ENCODE measurements at places on chromosomes 12 and 14.

DNA sequence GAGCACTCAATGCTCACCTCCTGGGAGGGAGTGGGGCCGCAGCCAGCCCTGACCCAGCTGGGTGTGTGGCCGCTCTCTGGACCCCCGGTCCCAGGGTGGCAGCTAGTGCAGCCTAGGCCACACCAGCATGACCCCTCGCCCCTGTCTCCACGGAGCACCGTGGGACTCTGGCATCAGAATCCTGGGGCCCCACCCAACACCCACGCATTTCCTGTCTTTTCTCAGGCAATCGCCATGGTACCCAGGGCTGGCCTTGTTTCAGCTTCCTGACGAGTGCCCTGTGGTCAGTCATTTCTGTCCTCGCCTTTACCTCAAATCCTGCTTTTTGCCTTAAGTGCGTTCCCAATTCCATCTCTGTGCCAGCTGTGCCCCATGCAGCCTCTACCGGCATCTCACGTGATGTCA, 15.9 kb downstream of the PACS2 start:
- DNase-seq: no peak

DNA sequence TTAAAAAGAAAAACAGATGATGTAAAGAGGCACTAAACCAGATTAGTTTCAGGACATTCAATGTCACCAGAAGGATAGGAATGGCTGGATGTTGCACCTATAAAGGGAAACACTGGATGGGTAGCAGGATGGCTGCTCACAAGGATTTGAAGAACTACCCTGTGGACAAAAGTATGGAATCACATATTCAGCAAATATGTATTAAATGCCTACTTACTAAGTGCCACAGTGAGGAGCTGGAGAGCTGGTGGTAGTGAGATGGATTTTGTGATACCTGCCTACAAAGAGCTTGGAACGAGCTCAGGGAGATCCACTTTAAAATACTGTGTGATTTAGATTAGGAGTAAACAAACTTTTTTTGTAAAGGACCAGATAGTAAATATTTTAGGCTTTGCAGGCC, 316.2 kb downstream of the PAWR start:
- no peak for DNase-seq

- no peak for DNase-seq
These were observed 108.5 kb upstream of the ESRRB start for GRCh38 chr14:76267322-76268046.

DNA sequence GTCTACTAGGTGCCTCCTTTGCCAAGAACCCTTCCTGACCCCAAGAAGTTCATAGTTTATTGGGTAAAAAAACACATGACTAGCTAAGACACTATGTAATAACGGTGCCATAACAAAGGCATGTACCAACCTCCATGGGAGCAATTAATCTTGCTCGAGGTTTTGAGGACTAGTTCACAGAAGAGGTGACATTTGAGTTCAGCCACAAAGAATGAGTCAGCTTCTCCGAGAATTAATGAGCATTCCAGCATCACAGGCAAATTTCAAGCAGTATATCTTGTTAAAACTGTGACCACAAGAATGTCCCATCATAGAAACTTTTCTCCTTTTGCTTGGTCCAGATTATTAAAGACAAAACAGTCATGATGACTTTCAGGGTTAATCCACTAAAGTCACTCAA, 113.0 kb upstream of the RAP1B start:
- no peak for DNase-seq

DNA sequence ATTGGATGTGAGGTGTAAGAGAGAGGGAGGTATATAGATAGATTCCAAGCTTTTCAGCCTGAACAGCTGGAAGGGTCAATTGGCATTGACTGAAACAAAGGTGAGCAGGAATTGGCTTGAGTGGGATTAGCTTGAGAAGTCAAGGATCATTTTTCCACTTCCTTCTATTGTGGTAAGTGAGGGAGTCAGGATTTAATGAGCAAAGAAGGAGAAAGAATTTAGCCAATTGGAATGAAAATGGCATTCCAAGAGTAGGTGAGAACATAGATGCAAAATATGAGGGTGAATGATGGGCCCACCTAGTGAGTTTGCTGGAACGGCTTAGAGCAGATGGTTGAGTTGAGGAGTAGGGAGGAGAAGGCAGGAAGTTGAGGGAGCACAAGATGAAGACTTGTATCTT, 56.5 kb upstream of the ETV6 start:
- no peak for DNase-seq

GRCh38 chr12:71556875-71557274, 106.8 kb downstream of the ZFC3H1 start:
- DNase-seq: no peak

DNA sequence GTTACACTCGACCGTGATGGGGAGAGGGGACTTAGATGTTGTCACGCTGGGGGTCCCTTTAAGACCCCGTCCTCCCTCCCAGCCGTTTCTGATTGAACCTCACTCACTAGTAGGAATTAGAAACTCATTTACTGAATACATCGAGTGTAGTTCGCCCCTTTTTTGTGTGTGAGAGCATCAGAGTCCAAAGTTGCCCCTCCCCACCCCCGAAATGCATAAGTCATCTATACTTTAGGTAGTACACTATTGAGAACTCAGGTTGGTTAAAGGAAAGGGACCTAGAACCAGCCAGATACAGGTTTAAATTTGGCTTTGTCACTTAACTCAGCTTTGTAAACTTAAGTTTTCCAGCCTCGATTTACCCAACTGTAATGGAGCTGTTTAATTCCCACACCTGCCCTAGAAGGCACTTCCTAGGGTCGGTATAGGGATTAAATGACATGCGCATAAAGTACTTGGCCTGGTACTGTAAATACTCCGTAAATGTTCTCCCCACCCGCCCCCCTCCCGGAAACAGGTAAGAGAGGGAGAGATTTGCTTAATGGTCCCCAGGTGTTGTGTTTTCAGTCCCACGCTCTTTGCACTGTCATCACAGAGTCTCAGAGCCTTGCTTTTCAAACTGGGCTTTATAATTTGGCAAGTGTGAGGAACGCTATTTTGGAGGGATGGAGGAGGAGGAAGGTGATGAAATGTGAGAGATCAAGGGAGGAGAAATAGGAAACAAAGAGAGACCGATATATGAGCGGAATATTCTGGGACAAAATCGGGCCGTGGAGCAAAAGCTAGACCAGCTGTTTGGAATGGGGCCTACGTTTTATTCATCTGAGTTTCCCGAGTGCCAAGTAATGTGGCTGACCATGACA, 897 bp downstream of the SUDS3 start:
- DNase-seq: no peak

DNA sequence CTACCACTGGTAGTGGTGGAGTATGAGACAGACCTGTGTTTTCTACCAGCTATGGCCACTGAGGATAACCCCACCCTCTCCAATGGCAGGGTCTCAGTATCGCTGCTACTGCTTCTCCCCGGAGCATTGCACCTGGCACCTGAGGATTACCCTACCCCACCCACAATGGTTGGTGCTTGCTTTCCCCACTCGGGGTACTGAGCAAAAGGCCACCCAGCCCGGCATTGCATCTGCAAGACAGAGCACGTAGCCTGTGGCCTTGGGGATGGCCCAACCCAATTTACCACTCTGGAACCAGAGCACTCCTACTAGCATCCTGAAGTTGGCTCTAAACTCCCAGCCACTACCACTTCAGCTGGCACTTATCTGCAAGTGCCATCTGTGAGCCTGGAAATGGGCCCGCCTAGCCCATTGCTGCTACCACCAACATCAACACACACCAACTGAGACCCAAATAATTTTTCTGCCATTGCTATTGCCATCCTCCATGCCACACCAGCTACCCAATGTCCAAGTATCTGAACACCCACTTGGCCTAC, 145.7 kb downstream of the CNTN1 start:
- DNase-seq: no peak

DNA sequence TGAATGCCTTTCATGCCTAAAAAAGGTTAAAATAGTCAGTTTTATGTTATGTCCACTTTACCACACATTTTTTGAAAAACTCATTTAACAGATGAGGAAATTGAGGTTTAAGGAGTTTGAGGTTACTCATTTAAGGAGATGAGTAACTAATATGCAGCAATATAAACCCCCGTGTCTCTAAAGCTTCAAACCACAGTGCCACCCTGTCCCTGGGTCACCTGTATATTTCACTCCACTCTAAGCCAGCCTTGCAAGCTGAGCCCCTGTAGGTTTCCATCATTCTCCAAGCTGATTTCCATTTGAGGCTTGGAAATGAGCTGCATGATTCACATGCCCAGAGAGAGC, 64.4 kb downstream of the NUAK1 start:
- DNase-seq: no peak

DNA sequence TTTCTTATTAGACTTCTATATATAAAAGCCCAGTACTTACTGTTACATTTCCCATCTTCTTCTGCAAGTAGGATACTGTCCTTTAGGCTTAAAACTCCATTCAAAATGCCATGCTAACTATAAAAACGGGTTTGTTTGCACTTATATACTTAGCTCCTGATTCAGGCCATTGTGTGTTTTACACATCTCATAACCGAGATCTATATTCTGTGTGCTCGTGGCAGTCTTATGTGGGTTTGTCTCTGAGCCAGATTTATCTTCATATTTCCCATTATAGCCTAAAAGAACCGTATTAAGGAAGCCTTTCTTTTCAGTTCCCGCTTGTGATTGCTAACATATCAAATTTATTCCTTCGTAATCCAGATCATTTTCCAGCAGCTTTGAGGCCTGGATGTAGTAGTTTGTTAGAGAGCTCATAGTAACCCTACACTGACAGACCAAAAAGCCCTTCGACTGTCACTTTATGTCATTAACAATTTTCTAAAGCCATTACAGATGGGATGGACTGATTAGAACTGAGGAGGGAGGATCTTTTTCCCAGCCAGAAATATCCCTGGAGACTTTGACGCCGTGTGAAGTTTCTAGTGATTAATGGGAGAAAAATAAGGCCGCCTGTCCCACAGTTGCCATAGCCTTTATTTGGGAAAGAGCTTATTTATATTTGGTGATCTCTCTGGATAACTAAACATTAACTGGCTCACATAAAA, 508.5 kb downstream of the FOXG1 start:
- DNase-seq: no peak

DNA sequence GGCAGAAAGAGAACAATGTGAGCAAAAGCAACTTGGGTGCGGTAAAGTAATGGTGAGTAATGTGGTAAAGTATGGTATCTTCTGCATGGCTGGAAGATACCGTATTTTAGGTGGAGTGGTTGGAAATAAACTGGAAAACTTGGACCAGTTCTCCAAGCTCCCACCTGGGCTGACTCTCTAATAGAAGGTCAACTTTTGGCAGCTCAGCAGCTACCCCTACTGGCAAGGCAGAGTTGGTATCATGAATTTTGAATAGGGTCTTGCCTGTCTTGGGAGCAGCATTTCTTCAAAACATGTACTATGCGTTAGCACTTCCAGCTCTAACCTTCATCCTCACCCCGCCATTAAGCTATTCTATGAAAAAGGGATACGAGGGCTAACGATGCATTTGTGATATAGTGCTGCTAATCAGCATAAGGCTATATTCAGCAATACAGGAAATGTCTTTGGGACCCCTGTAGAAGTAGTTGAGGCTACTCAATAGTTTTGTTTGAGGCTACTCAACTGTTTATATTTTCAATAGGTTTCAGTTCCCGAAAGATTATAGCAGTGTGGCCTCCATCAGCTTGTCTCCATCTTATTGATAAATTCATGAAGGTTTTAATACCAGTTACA, 276.3 kb upstream of the FAR2 start:
- no peak for DNase-seq

GRCh38 chr12:104802208-104802607, 155.9 kb downstream of the SLC41A2 start:
- DNase-seq: no peak

- DNase-seq: no peak
These were observed 3.5 kb downstream of the LMO3 start for GRCh38 chr12:16602412-16602811.

GRCh38 chr14:59816941-59817340, 53.6 kb downstream of the RTN1 start:
- DNase-seq: no peak

DNA sequence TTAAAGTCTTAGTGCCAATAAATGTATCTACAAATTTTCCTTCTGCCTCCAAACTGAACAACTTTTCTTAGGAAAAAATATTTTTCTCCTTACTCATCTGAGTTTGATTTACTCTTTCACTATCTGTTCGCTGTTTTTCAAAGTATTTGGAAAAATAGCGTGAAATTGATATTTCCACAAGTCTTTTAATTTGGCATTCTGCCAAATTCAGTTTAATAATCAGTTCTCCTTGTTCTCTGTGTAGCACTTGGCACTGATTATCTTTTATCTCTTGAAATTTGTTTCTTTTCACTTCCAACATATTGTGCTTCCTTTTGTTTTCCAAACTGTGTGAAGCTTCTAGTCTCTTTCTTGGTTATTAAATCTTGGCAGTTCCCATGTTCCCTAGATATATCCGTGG, 559.8 kb downstream of the RPL10L start:
- DNase-seq: no peak

GRCh38 chr12:65517656-65518210, 239.2 kb downstream of the MSRB3 start:
- DNase-seq: no peak

DNA sequence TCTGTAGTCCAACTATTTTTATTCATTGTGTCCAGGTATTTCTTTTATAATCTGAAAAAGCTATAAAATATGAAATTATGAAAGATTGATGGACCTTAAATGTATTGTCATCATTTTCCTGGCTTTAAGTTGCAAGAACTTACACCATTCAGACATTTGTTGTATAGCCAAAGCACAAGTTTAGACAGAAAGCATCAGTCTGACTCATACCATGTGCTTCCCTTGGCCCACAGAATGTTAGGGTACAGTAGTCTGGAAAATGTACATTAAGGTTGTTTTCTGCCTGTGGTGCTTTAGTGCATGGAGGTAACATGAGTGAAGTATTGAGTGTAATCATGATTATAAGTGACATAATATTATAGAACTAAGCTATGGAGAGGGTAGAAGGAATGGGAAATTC, 1002.5 kb downstream of the BCL11B start:
- DNase-seq: no peak

DNA sequence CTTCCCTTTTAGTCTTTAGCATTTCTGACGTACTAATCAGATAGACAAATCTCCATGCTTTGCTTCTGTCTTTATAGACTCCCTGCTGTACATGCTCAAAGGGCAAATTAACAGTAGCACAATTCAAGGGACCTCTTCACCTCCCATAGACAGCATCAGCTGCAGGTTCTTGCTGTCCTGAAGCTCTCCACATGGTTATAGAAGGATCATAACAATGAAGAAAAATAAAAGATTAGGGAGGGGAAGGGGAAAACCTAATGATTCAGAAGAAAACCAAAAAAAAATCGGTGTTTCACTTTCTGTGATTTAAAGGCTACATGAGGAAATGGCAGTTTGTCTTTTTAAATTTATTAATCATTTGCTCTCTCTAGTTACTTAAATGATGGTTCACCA, 155.5 kb downstream of the PTCSC3 start:
- no peak for DNase-seq

DNA sequence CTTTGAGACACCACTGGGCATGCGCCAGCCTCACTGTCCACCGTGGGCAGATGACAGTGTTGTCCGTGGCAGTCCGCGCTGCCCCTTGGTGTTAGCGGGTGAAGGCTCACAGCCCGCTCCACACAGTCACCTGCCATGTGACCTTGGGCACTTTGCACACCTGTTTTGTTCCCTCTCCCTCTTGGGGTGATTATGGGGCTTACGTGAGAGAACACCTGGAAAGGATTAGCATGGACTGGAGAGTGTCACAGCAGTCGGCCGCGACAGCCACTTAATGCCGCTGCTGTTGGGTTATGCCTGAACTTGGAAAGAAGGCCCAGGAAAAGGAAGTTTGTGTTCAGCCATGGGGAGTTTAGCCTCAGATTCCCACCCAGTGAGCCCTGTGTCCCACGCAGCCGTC, 94.2 kb downstream of the DDX51 start:
- DNase-seq: no peak

- DNase-seq: no peak
These were observed 328.1 kb downstream of the ALG10 start for GRCh38 chr12:34350092-34351041.

Data from activated T-helper 9 cell treated with anti-CD3 and anti-CD28 coated beads, Interleukin-2, amount 50 U/mL, for 16 hours (primary cell).